ENCODE measurements at places on chromosomes 5 and 9.

DNA sequence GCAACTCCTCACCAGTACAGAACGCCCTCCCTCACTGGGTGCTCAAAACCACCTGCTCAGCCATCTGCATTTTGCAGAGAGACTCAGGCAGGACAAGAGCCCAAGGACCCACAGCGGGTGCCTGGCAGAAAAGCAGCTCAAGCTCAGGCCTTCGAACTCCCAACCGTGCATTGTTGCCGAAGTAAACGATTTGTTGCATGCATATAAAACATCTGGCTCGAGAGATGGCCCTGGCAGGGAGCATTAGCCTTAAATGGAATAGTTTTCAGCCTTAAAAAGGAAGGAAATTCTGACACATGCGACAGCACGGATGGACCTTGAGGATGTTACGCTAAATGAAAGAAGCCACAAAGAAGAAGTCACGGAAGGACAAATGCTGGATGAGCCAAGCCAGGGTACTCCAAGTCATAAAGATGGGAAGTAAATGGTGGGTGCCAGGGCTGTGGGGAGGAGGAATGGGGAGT, 160.4 kb upstream of the PHYKPL start:
- DNase-seq = no peak

DNA sequence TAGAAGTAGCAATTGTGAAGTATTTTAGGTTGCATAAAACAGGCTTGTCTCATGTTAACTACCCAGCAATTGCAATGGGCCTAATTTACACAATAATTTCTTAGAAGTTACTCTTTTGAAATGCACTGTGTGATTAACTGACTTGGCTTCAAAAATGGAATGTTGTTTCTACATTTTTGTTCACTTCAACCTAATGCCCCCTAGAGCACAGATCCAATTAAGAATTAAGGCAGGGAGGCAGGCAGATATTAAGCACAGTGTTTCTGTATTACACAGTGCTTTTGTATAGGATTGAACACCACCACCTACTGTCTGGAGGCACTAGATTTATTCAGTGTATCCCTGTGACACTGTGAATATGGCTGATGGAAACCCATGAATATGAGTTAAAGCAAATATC, 302.1 kb downstream of the FBXL17 start:
- peak; percentile 19 for DNase-seq

- no peak for DNase-seq
Measured at GRCh38 chr9:1231998-1232919, 182.1 kb downstream of the DMRT2 start.

DNA sequence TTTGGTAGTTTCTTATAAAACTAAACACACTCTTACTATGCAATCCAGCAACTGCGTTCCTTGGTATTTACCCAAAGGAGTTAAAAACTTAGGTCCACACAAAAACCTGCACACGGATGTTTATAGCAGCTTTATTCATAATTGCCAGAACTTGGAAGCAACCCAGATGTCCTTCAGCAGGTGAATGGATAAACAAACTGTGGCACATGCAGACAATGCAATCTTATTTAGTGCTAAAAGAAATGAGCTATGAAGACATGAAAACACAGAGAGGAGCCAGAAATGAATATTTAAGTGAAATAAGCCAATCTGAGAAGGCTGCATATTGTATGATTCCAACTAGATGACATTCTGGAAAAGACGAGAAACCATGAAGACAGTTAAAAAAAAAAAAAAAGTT, 10.7 kb downstream of the WNK2 start:
- no peak for DNase-seq
